CD4-positive, alpha-beta T cell (primary cell): ENCODE measurements at places on chromosomes 1 and 21.

DNA sequence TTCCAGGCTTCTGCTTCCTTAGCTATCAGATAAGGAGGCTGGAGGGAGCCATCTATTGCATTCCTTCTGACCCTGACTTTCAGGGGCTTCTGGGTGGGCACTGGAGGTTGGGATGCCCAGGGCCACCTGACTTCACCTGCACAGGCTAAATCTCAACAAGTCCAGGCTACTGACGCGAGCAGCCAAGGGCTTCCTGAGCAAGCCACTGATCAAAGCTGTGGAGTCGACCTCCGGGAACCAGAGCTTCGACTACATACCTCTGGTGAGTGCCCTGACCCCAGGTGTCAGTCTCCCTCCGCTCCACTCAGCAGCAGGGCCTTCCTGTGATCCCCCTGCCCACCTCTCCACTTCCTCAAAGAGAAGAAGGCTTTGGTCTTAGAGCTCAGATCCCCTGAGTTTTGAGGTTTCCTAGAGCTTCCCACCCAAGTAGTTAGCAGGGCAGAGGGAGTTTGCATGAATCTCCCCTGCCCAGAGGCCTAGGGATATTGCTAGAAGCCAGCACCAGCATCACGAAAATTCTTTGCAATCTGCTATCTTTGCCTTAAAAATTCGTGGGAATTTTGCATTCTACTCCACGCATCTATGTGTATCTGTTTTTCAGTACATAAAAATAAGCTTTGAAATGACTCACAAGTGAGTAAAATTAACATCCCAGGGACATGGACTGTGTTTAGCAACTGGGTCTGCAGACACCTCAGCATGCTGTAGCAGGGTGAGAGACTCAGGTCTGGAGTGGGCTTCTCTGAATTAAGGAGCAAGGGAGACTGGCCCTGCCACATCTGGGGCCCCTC lies 61.4 kb downstream of the VWA5B1 start:
- no peak for DNase-seq

GRCh38 chr1:106727171-106727570 lies 329.3 kb upstream of the PRMT6 start:
- DNase-seq, result no peak

DNA sequence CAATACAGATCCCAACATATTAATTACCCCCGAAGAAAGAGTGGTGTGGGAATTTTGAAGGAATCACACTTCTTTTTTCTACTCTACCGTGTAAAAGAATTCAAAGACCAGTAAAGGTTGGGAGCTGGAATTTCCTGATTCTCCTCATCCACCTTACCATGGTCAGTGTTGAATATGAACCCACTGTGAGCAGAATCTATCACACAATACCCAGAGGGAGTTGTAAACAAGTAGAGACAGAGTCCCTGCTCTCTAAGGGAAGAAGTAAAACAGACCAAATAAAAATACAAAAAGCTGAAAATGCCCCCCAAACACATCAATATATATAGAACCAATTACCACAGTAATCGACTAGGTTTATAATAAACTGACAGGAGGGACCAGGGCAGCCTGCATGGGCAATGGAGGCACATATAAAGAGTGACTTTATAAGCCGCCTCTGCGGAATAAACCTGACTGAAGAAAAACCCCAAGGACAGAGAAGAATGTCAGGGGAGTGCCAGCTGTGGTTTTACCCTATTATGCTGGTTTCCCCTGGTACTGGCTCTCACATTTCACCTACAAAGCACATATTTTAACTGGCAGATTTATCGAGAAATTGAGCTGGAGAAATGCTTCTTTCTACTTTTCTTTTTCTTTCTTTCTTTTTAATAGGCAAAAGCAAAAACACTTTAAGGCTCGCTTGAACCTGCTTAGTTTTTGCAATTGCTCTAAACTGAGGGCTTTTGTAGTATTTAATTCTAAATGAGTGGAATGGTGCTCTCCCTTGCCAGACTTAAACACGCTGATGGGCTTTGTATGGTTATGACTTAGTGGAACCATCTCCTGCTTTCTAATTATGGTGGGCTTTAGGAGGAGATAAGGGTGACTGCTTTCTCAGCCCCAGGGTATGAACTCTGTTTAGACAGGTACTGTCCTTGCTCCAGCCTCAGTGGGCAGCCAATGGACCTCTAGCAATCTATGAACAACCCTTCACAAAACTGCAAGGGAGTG lies 244.8 kb downstream of the ASTN1 start:
- DNase-seq, result no peak

- DNase-seq, result peak; percentile 1
These were observed 626 bp downstream of the CXADR start for GRCh38 chr21:17513214-17514123.

GRCh38 chr1:96020378-96020777 lies 701.2 kb upstream of the PTBP2 start:
- DNase-seq, result no peak

GRCh38 chr1:10530281-10530740 lies 55.6 kb downstream of the PEX14 start:
- DNase-seq, result no peak

DNA sequence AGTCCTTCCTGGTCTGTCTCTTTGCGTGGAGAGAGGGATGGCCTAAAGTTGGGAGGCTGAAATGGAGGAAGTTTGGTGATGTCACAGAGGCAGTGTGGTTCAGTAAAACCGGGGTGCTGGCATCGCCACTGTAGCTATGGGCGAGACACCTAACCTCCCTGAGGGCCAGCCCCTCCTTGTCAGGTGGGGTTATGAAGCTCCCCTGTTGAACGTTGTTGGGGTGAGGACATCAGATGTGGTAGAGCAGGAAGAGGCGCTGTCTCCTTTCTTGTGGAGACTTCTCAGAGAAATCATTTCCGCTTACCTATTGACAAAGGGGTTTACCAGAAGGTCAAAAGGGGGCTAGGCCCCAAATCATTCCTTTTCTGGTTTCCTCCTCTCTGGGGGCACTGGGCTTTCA lies 294.7 kb downstream of the SIPA1L2 start:
- DNase-seq, result no peak

DNA sequence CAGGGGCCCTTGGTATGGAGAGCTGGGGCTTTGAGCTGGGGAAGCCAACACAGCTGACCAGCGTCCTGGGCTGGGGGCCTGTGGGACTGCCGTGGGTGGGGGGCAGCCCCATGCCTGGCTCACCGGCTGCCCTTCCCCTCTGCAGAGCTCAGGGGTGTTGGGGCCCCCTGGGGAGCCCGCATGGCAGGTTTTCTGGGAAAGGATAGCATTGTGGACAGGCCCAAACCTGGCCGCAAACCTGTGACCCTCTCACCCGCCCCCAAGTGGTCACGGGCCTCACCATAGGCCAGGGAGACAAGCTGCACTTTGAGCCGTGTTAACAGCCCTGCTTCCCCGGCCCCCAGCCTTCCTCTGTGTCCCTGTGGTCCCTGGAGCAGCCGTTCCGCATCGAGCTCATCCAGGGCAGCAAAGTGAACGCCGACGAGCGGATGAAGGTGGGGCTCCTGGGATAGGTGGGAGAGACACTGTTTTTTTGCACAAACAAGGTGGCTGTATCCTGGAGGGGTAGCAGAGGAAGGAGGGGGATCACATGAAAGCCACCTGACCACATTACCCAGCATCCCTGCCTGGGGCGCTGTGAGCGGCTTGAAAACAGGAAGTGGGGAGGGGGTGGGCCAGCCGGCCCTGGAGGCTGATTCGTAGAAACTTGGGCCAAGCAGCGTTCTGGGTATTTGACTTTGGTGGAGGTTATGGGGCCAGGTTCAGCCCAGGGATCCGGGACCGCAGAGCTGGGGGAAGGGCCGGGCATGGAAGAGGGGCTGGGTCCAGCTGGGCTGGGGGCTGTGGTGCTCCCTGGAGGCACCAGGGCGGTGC lies 65.9 kb downstream of the PIK3CD start:
- DNase-seq, result peak; percentile 94

GRCh38 chr1:34982820-34983376 lies 2.2 kb downstream of the TMEM35B start:
- no peak for DNase-seq

GRCh38 chr1:209613400-209614150 lies 30.1 kb downstream of the CAMK1G start:
- DNase-seq, result no peak

- no peak for DNase-seq
These were observed 43.9 kb downstream of the ABCG1 start for GRCh38 chr21:42262831-42263231.

GRCh38 chr1:164515231-164515630 lies 43.8 kb upstream of the PBX1 start:
- no peak for DNase-seq

DNA sequence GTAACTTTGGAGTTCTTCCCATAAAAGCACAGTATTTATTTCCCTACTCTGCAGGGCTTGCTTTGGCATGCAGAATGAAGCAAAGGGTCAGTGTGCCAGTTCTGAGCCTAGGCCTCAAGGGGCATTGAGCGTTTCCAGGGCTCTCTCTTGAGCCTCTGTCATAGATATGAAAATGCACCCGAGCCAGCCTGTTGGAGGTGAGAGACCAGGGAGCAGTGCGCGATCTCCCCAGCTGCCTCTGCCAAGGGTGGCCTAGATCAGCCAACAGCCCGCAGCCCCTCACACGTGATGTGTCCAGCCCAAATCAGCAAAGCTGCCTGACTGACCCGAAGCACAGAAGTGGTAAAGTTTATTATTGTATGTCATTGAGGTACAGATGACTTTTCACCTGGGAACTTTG lies 63.7 kb downstream of the TENT5C start:
- no peak for DNase-seq

- DNase-seq, result no peak
These were observed 653.4 kb downstream of the KCNT2 start for GRCh38 chr1:195954848-195955247.

DNA sequence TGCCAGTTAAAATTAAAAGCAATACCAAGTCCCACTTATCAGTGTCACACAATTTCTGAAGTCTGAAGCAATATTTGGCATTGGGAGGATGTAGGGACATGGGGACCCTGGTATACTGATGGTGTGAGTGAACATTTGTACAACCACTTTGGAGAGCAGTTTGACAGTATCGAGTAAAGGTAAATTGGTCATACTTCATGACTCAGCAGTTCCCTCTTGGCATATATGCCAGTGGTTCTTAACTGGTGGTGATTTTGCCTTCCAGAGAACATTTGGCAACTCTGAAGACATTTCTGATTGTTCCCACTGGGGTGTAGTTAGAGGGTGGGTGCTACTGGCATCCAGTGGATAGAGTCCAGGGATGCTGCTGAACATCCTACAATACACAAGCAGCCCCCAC lies 19.7 kb downstream of the FMOD start:
- no peak for DNase-seq

- DNase-seq, result no peak
These were observed 899 bp downstream of the TOMM40L start for GRCh38 chr1:161226759-161227158.

- no peak for DNase-seq
These were observed 3.4 kb upstream of the ETS2 start for GRCh38 chr21:38802050-38803026.

- DNase-seq, result no peak
These were observed 1.7 kb upstream of the CCNL2 start for GRCh38 chr1:1400576-1401456.

DNA sequence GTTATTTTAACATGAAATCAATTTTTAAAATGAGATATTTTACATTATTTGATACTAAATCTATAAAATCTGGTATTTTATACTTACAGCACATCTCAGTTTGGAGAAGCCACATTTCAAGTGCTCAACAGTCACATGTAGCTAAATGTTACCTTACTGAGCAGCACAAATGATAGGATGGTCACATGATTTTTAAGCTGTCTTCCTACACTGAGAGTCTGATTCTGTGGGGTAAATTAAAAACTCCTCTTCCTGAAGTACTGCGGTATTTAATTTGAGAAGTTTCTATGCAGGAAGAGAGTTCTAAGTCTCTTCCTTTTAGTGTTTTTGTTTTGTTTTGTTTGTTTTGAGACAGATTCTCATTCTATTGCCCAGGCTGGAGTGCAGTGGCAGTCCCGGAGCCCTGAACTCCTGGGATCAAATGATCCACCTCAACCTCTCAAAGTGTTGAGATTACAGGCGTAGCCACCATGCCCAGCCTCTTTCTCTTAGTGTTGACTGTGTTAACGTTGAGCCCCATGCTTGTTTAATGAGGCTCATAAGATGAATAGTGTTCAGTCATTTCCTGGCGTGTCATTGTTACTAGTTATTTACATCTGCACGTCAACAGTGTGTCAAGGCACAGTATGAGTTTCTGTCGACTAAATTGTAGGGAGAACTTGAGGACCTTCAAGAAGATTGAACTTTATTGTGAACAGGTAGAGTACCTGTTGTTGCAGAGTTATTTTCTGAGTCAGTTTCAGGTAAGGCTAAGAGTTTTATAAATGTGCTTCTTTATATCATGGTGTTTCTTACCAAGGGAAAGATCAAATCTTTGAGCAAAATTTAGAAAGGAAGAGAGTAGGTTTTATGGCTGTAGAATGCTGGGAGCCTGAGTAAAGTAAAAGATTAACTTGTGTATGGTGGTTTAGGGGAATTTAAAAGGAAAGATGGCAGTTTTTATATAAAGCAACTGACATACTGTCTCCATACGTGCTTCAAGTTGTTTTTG lies 3.3 kb downstream of the CNST start:
- DNase-seq, result peak; percentile 20

DNA sequence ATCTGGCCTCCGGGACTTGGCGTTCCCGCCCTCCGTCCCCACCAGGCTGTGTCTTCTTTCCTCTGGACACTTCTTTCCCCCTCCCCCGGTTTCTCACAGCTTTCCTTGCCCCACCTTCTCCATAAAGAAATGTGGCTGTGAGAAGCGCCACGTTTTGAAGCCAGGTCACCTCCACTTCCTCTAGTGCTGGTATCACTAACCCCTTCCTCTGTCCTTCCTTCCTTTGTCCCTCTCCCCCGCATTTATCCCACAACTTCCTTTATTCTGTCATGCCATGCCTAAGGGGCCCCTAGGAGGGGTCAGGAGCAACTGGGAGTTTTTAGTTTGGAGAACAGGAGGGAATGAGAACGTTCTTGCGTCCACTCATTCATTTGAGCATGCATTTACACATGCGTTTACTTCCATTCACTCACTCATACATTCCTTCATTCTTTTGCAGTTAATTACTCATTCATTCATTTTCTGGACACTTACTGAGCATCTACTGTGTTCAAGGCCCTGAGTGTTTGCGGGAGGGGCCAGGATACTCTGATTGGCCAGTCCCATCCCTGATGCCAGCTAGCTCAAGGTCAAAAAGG lies 5.0 kb upstream of the ACOT11 start:
- no peak for DNase-seq

DNA sequence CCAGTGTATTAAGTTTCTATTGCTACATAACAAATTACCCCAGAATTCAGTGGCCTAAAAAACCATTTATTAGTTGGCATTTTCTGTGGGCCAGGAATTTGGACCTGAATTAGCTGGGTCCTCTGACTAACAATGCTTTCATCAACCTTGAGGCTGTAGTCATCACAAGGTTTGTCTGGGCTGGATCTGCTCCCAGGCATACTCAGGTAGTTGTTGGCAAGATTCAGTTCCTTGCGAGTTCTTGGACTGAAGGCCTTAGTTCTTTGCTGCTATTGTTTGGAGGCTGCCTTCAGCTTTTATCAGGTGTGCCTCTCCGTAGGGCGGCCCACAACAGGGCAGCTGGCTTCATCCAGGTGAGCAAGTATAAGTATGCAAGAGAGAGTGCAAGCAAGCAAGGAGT lies 31.4 kb upstream of the DEPDC1 start:
- DNase-seq, result no peak

GRCh38 chr1:36080236-36080635 lies 3.7 kb upstream of the TEKT2 start:
- no peak for DNase-seq

- DNase-seq, result no peak
These were observed 122.5 kb upstream of the KCNJ15 start for GRCh38 chr21:38134084-38134873.

GRCh38 chr1:165114022-165114888 lies 242.3 kb downstream of the LMX1A start:
- DNase-seq, result no peak
